ENCODE measurements at places on chromosomes 5 and 9. TPM values are rescaled to one million over a fixed set of nuclear protein-coding genes. Genes with fewer than 3 reads are reported as not detected.

Gene BARX1
- not detected for total RNA-seq

Gene PTGDS
- 457 TPM for total RNA-seq

Gene CDX1
- 0.25 TPM for total RNA-seq

Gene NADK2
- total RNA-seq = 20.0 TPM

Gene SETD9
- total RNA-seq = 6.1 TPM

Gene GRIA1
- total RNA-seq = not detected

Gene NR5A1
- 300 TPM for total RNA-seq

DNA sequence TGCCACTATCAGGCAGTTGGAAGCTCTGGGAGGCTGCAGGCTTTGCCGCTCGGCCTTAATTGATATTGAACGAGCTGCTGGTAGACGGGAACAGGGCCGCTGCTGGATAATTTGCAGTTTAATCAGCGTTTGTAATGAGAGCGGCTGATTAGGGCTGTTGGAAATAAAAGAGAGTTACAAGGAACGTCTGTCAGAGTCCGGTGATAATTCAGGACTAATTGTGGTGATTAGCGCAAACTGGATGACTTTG is 68.2 kb upstream of the TBCA start:
- no peak overlapping the region for H3K27ac ChIP-seq
- H3K27me3 ChIP-seq = peaks cover 5% of the 10 kb centered on the region
- no peaks in the 10 kb centered on the region for H3K36me3 ChIP-seq
- DNase-seq = no peak
- no peaks in the 10 kb centered on the region for H3K4me1 ChIP-seq

- no peaks in the 10 kb centered on the region for H3K4me1 ChIP-seq
- H3K27me3 ChIP-seq = no peaks in the 10 kb centered on the region
- no peaks in the 10 kb centered on the region for H3K36me3 ChIP-seq
- DNase-seq = no peak
- no peak overlapping the region for H3K27ac ChIP-seq
These were observed 18.2 kb upstream of the STK32A start for GRCh38 chr5:147216552-147217154.

- H3K4me3 ChIP-seq = no peak overlapping the region
- H3K27ac ChIP-seq = no peak overlapping the region
- H3K4me1 ChIP-seq = peaks cover 6% of the 10 kb centered on the region
- H3K36me3 ChIP-seq = no peaks in the 10 kb centered on the region
- no peak for DNase-seq
- H3K27me3 ChIP-seq = no peaks in the 10 kb centered on the region
These were observed 139.1 kb upstream of the CLINT1 start for GRCh38 chr5:157997991-157998504.

GRCh38 chr5:124839371-124839998 is 93.0 kb upstream of the ZNF608 start:
- H3K27ac ChIP-seq = no peak overlapping the region
- H3K36me3 ChIP-seq = no peaks in the 10 kb centered on the region
- no peaks in the 10 kb centered on the region for H3K27me3 ChIP-seq

DNA sequence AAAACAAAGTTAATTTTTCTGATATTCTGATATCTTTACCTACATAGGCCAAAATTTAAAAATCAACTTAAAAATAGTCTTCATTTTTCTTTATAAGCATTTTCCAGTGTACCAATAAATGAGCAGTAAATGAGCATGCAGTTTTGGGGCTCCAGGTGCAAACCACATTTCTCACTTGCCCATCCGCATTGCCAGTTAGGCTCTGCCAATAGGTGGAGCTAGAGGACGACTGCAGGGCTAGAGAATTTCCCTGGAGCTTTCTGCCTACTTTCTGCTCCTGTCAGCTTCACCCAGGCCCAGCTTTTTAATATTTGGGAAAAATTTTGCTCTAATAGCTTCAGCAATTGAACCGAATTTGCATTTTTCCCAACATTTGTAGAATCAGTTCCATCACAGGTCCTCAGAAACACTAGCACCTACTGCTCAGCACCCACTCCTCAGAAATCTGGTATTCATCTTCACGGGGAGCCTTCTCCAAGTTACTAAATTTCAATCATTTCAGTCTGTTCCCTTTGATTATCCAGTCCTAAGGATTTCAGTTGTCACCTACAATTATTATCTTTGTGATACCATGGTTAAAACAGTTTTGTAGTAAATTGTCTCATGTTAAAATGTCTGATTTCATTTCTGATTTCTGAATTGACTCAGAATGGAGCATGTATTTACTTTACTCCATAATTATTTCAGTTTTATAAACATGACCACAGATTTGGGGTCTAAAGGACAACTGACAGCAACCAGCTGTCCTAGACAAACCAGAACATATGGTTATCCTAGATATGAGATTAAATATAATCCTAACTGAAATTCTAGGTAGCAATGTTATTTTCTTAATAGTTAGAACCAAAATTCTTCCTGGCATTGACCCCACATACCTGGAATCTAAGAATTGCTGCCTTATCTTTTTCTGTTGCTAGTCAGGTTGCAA is 104.6 kb upstream of the FAM174A start:
- H3K4me3 ChIP-seq = no peak overlapping the region
- H3K27ac ChIP-seq = no peak overlapping the region
- no peaks in the 10 kb centered on the region for H3K36me3 ChIP-seq
- no peaks in the 10 kb centered on the region for H3K27me3 ChIP-seq

- H3K27ac ChIP-seq = no peak overlapping the region
- no peak for DNase-seq
- no peaks in the 10 kb centered on the region for H3K36me3 ChIP-seq
- no peak overlapping the region for H3K4me3 ChIP-seq
- H3K4me1 ChIP-seq = no peaks in the 10 kb centered on the region
- no peaks in the 10 kb centered on the region for H3K27me3 ChIP-seq
These were observed 336.9 kb upstream of the PDE4D start for GRCh38 chr5:60230456-60230855.

GRCh38 chr9:91646702-91647101 is 223.1 kb upstream of the NFIL3 start:
- no peak overlapping the region for H3K4me3 ChIP-seq
- H3K4me1 ChIP-seq = no peaks in the 10 kb centered on the region
- no peak overlapping the region for H3K27ac ChIP-seq
- DNase-seq = no peak
- H3K36me3 ChIP-seq = no peaks in the 10 kb centered on the region

DNA sequence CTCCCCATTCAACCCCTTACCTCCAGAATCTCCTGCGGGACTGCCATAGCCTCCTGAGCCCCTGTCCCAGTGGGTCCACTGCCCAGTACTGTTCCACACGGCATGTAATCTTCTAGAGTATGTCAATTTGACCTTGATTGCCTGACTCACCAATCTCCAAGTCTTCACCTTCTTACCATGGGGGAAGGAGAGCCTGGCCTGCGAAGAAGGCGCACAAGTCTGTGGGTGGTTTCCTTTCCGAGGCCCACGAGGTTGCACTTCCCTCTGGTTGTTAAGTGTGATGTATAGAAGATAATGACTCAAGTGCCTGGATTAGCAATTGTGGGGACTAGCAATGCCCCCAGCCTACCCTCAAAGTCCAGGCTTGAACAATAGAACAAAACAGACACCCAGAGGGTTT is 8.1 kb upstream of the TENT4A start:
- H3K4me3 ChIP-seq = no peak overlapping the region
- DNase-seq = no peak
- no peaks in the 10 kb centered on the region for H3K4me1 ChIP-seq
- H3K27ac ChIP-seq = peak overlapping the region; percentile 62

DNA sequence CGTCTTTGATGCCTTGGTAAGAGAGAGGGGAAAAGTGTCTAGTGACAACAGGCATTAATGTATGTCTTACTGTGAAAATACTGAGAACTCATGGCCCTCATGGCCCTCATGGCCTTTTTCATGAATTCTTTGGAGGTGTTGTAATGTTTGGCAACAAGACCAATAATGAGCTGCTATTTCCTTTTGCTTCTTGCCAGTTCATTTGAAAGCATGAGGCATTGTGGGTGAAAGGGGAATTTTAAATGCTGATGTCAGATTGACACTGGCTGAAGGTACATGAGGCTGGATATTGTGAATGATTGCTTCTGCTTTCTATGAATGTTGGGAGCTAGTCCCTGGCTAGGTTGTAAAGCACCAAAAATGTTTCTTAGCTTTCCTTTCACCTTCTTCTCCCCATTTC is 79.2 kb downstream of the DOCK2 start:
- no peak for DNase-seq
- no peaks in the 10 kb centered on the region for H3K27me3 ChIP-seq
- no peaks in the 10 kb centered on the region for H3K36me3 ChIP-seq
- H3K27ac ChIP-seq = no peak overlapping the region

- H3K4me1 ChIP-seq = peaks cover 6% of the 10 kb centered on the region
- H3K36me3 ChIP-seq = no peaks in the 10 kb centered on the region
- H3K27ac ChIP-seq = peak overlapping the region; percentile 72
- no peaks in the 10 kb centered on the region for H3K27me3 ChIP-seq
- DNase-seq = no peak
- no peak overlapping the region for H3K4me3 ChIP-seq
These were observed 244.9 kb upstream of the KLF4 start for GRCh38 chr9:107734256-107735013.

DNA sequence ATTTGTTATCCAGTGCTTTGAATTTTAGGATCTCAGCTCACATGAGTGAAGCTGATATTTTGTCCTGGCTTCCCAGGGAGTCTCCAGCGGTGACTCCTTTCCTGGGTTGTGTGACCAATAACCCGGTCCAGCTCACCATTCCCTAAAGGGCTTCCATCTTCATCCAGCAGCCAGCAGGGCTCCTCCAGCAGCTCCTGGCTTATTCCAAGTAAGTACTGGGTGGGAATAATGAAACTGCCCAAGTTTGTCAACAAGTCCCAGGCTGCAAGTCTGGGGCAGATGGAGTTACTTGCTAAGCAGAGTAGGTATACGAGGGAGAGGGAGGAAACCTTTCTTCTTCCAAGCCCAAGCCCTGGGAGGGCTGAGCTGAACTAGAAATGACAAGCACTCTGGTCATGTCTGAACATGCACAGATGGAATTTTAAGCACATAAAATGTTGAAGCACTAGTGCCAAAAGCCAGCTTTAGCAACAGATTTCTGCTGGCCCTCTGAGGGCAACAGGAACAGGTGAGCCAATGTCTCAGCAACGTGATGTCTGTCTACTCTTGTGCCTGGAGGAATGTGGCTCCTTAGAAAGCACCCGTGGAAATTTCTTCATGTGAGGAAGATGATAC is 153.7 kb upstream of the DAPK1 start:
- DNase-seq = no peak
- H3K36me3 ChIP-seq = no peaks in the 10 kb centered on the region
- H3K4me3 ChIP-seq = no peak overlapping the region
- H3K27me3 ChIP-seq = no peaks in the 10 kb centered on the region
- H3K27ac ChIP-seq = no peak overlapping the region

- H3K36me3 ChIP-seq = no peaks in the 10 kb centered on the region
- no peaks in the 10 kb centered on the region for H3K27me3 ChIP-seq
- no peaks in the 10 kb centered on the region for H3K4me1 ChIP-seq
- DNase-seq = no peak
- H3K27ac ChIP-seq = no peak overlapping the region
These were observed 96.3 kb downstream of the CFAP95 start for GRCh38 chr9:69916950-69917349.

DNA sequence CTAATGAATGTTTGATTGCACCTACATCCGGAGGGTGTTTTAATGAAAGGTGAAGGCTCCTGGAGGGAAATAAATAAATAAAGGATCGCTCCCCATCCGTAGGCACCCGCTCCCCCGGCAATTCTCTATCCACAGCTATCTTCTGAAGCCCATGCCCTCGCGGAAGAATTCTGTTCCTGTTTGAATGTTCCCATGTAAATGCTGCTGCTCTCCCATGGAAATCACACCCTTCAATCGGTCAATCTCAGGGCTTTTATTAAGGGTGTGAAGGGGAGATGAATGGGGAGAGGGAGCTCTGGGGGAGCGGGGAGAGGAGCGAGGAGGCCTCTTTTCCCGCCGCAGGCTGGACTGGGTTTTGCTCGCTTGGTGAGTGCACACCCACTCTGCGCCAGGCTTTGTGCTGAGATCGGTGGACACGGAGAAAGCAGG is 21.1 kb upstream of the ARAP3 start:
- no peaks in the 10 kb centered on the region for H3K36me3 ChIP-seq
- H3K4me1 ChIP-seq = peaks cover 17% of the 10 kb centered on the region
- H3K27me3 ChIP-seq = peaks cover 47% of the 10 kb centered on the region

- H3K4me3 ChIP-seq = no peak overlapping the region
- H3K27me3 ChIP-seq = no peaks in the 10 kb centered on the region
- DNase-seq = peak; percentile 47
- no peak overlapping the region for H3K27ac ChIP-seq
- H3K36me3 ChIP-seq = no peaks in the 10 kb centered on the region
These were observed 114.4 kb downstream of the ROR2 start for GRCh38 chr9:91835632-91836031.
